Right ventricle myocardium inferior (tissue), 1 donor: ENCODE measurements at places on chromosomes 11 and 22.
A peak's percentile ranks its signal among the peaks of the same experiment; 100 is the strongest.

- no peak for DNase-seq
These were observed 26.5 kb downstream of the CWC15 start for GRCh38 chr11:94946812-94947211.

DNA sequence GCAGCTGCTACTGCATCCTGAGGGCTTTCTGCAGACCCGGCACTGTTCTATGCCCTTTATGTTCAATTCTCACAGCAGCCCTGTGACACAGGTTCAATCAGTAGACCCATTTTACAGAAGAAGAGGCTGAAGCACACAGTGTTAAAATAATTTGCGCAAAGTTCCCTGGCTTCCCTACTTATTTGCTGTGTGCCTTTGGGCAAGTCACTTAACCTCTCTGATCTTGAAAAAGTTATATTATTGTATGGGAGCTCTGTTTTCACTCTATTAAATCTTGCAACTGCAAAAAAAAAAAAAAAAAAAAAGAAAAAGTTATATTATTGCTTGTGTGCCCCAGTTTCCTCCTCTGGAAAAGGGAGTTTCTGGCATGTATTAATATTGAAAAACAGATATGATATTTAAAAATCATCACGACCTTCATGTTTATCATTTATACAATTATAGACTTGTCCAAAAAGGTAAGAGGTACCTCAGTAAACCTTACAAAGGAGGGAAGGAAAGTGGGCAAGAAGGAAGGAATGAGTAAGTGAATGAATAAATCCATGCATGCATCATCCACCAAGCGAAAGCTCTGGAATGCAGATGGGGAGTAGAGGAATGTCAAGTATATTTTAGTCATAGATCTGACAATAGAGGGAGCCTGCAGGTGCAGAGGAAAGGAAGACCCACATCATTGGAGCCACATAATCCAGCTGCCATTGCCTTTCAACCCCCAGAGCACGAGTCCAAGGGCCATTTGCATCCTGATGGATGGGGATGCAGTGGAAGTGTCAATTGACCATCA, 21.2 kb upstream of the ISX start:
- DNase-seq: no peak

DNA sequence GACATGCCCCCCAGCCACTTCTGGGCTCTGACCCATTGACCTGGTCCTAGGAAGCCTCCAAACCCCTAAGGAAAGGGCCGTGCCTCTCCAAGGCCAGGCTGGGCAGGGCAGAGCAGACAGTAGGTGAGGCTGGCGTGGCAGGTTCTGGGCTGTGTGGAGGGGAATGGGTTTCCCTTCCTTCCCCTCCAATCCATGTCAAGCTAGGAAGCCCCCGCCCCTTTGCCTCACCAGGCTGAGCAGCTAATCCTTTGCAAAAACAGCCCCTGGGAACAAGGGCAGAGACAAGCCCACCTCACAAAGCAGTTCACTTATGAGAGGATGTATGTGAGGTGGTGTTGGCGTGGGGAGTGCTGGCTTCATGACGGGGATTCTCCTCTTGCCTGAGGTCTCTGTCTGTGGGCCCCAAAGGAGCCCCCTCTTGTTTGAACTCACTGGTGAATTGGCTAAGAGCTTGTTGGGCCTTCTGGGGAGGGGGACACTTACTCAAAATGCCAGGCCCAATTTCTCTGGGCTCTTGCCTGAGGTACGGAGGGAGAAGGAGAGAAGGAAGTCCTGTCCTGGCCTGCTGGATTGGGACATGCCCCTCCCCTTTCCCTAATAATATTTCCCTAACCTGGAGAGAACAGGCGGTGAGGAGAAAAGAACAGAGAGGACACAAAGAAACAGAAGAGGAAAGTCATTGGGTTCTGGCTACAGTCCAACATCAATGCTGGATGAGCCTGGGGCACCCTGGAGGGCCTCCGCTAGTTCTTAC, 1.6 kb upstream of the TRIM29 start:
- no peak for DNase-seq

DNA sequence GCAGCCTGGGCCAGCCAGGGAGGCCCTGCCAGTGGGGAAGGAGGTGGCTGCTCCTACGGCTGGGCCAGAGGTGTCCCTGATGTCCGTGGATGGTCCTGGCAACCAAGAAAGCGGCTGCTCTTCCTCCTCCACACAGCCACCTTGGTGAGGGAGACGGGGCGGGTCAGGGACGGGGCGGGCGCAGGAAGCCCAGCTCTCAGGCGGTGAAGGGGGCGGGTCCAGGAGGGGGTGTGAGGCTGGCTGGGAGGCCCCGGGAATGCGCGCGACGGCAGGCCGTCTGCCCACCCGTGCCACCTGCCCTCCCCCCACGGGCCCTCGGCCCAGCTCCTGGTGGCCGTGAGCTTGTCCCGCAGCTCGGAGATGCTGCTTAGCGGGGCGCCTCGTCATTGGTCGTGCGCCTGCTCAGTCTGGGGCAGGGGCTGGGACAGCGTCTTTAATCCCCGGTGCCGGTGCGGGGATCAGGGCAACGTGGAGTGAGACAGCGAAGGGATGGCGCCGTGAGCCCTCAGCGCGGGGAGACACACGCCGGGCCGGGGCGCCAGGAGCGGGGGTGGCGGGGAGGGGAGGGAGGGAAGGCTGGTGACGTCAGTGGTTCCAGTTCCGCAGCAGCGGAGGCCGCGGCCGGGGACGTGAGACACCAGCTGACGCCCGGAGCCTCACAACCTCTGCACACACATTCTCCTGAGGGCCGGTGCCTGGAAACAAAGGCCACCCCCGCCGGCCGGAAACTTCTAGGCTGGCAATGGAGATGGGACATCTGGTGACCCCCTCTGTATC, 6.7 kb upstream of the BRSK2 start:
- DNase-seq: peak; percentile 90

DNA sequence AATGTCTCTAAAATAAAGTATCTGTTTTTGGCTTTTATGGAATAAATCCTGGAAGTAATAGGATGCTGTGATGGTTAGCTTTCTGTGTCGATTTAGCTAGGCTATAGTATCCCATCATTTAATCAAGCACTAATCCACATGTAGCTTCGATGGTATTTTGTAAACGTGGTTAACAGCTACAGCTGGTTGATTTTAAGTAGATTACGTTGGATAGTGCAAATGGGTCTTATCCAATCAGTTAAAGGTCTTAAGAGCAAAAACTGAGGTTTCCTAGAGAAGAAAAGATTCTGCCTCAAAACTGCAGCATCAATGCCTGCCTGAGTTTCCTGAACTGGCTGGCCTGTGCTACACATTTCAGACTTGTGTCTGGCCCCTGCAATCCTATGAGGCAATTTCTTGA, 314.2 kb upstream of the SORL1-AS1 start:
- DNase-seq: no peak

GRCh38 chr11:97865424-97866012, 1155.2 kb upstream of the CNTN5 start:
- DNase-seq: no peak

DNA sequence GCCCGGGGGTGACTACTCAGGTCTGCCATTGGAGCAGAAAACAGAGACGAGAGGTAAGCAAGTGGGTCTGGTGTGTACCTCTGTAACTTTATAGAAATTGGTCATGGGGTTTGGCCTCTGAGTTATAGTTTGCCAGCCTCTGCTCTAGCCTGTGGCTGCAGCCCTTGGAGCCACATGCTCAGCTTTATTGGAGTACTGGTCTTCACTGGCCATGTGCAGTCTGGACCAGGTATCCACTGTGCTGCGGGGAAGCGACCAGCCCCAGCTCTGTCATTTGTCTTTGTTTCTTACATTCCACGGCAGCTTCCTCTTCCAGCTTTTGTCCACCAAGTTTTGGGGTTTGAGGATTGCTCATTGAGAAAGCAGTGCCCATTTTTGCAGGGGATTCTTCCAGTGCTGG, 453.4 kb downstream of the TBC1D22A start:
- DNase-seq: no peak

GRCh38 chr11:44320289-44320973, 10.5 kb upstream of the ALX4 start:
- DNase-seq: no peak
